ENCODE measurements at places on chromosomes 6 and 20. TPM values are rescaled to one million over a fixed set of nuclear protein-coding genes. Genes with fewer than 3 reads are reported as not detected.

MCCD1 gene
- not detected for polyA plus RNA-seq

NOX3 gene
- not detected for polyA plus RNA-seq

STXBP5 gene
- 12.0 TPM for polyA plus RNA-seq

COL10A1 gene
- 5.1 TPM for polyA plus RNA-seq

SLC44A4 gene
- polyA plus RNA-seq: 0.26 TPM

OR12D3 gene
- not detected for polyA plus RNA-seq

QRSL1 gene
- 7.6 TPM for polyA plus RNA-seq
